ENCODE measurements at places on chromosomes 16 and 17.

- DNase-seq = no peak
Measured at GRCh38 chr16:12219992-12220391, 243.5 kb downstream of the SNX29 start.

- no peak for DNase-seq
Measured at GRCh38 chr16:986925-987582, 5.5 kb downstream of the SOX8 start.

DNA sequence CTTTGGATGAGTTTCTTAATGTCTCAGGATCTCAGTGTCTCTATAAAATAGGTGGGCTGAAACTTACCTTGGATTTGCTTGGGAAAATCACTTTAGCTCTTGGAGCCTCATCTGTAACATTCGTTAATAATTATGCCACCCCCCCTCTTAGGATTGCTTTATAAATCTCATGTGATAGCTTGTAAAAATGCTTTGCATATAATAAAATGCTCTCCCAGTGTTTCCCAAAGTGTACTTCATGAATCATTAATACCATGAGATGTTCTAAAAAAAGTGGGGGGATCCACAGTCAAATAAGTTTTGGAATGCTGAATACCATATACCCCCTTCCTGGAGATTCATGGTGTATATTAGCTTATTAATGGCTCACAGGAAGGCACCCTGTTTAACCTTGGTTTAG is 5.2 kb downstream of the KRT39 start:
- no peak for DNase-seq

- peak; percentile 24 for DNase-seq
Measured at GRCh38 chr16:84544031-84544773, 39.7 kb upstream of the MEAK7 start.

DNA sequence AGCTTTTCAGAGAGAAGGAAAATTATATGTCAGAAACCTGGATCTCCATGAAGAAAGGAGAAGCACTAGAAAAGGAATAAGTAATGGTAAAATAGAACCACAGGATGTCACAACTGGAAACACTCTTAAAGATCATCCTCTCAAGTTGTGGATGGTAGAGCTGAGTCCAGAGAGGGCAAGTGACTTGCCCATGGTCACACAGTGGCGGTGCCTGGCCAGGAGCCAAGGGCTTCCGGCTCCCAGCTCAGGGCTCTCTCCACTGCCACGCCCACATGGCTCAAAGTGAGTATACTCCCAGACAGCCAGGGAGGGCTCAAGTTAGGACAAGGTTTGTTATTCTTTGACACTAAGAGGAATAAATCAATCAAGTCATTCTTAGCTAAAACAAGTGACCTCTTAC is 159.8 kb downstream of the COPRS start:
- DNase-seq = no peak

DNA sequence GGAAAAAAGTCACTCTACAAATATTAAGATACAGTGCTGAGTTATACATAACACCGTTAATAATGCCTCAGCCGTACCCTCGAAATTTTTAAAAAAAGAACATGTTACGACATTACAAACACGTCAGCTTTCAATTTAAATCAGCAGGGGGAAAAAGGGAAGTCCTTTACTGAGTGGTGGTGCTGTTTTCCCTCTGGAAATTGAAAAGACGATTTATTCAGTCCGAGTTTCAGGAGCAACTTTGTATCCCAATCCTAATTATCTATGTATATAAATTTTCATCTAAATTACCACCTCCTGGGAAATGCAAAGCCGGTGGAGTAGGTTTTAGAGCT is 1.3 kb downstream of the NETO2 start:
- peak; percentile 27 for DNase-seq
